Hypothalamus (tissue), 51 donors: ENCODE measurements at places on chromosomes 12 and 14.

DNA sequence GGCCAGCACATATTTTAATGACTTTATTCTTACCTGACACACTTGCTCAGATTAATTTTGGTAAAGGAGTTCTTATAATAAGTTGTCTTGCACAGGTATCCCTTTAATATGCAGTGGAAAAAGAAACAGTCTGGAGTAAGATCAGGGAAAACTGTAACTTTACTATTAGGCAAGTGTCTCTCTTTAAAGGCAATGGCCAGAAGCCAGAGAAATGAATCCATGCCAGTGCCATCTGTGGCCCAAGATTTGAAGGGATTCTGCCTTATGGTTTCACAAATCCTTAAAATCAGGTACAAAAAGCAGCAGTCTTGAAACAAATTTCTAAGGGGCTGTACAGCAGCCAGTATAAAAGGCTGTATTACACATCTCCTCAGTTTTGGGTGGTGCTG lies 22.4 kb downstream of the NFYB start:
- DNase-seq: no peak

- DNase-seq: no peak
Observed at GRCh38 chr14:53183611-53184010, 30.5 kb upstream of the DDHD1 start.

GRCh38 chr14:93682459-93682858 lies 105.8 kb downstream of the PRIMA1 start:
- no peak for DNase-seq

DNA sequence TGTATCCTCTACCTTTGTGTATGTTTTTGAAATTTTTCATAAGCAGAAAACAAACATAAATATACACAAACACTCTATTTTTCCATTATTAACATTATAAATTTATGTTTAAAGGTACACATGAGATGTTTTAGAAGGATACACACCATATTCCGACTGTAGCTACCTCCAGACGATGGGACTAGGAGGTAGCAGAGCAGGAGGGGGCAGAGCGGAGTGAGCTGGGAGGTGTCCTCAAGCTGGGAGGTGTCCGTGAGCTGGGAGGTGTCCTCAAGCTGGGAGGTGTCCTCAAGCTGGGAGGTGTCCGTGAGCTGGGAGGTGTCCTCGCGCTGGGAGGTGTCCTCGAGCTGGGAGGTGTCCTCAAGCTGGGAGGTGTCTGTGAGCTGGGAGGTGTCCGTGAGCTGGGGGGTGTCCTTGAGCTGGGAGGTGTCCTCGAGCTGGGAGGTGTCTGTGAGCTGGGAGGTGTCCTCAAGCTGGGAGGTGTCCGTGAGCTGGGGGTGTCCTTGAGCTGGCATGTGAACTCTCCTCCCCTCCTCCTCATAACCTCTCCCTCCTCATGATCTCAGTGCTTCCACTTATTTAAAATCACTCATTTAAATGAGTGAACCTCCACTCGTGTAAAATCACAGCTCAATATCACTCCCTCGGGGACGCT lies 346.9 kb upstream of the SFSWAP start:
- no peak for DNase-seq

DNA sequence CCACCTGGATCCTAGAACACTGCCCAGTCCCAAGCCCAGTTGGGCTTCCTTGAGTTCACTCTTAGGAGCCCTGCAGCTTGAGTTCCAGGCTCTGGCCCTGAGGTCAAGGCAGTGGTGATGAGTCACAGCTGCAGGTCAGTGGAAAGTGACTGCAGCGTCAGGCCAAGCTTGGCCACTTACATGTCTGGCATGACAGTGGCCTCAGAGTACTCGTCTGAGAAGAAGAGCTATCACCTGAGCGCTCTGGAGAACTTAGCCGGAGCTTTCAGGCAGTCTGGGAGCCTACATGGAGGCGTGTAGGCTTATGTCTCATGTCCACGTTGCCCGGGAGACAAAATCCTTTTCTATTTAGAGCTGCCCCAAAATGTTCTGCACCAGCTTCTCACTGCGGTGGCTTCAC lies 75.6 kb downstream of the ARL6IP4 start:
- DNase-seq: no peak

DNA sequence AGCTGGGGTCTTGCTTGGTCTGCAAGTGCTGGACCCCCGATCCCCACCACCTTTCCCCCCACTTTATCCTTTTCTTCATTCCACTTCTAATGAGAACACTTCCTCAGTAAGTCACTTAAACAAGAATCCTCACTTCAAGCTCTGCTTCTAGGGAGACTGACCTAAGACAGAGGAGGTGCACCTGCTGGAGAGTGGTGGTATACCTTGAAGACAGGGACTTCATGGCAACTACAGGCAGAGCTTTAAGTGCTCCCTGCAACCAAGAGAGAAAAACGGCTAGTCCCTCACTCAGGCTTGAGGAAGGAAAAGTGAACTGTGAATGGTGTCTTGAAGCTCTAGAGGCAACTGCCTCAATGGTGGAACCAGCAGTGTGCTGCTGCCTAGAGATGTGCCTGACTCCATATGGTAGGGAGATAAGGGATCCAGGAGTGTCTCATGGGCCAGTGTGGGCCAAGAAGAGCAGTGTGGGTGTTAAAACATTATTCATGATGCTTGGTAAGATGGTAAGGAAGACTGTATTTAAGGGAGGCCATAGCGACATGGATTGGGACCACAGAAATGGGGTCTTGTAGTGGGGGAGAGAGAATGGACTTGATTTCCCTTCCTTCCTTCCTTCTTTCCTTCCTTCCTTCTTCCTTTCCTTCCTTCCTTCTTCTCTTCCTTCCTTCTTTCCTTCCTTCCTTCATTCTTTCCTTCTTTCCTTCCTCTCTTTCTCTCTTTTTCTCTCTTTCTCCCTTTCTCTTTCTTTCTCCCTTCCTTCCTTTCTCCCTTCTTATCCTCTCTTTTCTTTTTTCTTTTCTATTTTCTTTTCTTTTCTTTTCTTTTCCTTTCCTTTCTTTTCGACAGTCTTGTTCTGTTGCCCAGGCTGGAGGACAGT lies 96.2 kb upstream of the NAP1L1 start:
- DNase-seq: no peak
